AG08395 (cell line): ENCODE measurements at places on chromosomes 1 and 21.
A peak's percentile ranks its signal among the peaks of the same experiment; 100 is the strongest.

GRCh38 chr1:227909188-227909587 is 38.5 kb downstream of the WNT9A start:
- DNase-seq: no peak

GRCh38 chr21:44463724-44464123 is 8.4 kb downstream of the LRRC3 start:
- no peak for DNase-seq

DNA sequence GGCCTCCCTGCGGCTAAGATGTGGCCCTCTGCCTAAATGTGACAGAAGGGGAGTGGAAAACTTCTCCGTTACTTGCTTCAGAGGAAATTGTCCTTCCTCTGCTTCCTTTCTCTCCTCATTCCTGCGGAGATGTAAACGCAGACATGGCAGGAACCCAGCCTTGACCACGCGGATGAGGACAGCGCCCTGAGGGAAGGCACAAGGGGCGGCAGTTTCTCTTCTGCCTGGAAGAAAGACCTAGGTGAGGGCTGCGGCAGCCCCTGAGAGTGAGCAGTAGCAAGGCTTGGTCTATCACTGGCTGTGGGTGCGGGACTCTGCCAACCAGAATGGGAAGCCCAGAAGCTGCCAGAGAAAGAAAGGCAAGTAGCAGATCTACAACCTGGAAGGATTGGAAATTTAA is 14.0 kb upstream of the CTPS1 start:
- no peak for DNase-seq

DNA sequence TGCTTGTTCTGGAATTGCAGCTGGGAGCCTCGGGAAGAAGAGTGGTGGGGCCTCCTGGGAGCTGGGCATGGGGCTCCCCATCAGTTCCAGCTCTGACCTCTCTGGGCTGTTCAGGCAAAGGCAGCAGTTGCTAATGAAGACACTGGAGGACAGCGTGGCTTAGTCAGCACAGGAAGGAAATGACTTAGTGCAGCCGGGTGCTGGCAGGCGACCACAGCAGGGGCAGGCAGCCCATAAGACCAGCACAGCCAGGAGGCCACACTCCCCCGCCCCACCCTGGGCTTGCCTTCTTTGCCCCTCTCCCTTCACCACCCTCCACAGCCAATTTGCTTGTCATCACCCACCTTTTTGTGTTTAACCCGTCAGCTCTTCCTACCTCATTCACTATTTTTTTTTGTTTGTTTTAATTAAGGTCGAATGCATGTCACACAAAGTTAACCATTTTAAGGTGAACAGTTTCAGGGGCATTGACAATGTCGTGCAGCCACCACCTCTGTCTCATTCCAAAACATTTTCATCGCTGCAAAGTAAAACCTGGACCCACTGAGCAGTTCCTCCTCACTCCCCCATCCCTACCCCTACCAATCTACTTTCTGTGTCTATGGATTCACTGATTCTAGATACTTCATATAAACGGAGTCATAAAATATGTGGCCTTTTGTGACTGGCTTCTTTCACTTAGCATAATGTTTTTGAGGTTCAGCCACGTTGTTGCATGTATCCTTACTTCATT is 10.9 kb downstream of the OLIG2 start:
- peak; percentile 67 for DNase-seq

DNA sequence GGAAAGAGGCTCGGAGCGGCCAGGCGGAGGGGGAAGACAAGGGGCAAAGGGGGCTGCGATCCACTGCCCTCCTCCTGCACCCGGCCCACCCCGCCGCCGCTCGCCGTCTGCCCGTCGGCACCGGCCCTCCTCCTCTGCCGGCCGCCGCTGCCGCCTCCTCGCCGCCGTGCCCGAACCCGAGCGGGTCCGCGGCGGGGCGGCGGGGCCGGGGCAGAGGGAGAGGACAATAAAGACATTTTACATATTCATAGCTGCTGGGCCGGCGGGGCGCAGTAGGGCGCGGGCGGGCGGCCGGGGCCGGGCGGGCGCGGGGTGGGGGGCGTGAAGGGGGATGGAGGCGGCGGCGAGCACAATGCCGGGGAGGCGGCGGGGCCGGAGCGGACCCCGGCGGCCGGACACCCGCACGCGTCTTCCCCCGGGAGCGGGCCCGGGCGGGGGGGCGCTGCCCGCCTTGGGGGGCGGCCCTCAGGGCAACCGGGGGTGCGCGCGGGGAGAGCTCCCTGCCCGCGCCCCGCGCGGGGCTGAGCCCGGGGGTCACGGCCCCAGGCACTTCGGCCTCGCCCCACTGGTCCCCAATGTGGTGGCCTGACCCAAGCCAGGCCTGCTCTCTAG is 546 bp downstream of the POU2F1 start:
- no peak for DNase-seq
